ENCODE measurements at places on chromosomes 2 and 18.

GRCh38 chr2:60819936-60820335 is 61.4 kb upstream of the REL start:
- DNase-seq = no peak

- peak; percentile 54 for DNase-seq
These were observed 10.7 kb downstream of the MRPL44 start for GRCh38 chr2:223967981-223968380.

- DNase-seq = no peak
These were observed 19.4 kb downstream of the KCNG2 start for GRCh38 chr18:79816981-79817606.

- DNase-seq = no peak
These were observed 51.4 kb downstream of the SLC38A11 start for GRCh38 chr2:164903951-164904350.

DNA sequence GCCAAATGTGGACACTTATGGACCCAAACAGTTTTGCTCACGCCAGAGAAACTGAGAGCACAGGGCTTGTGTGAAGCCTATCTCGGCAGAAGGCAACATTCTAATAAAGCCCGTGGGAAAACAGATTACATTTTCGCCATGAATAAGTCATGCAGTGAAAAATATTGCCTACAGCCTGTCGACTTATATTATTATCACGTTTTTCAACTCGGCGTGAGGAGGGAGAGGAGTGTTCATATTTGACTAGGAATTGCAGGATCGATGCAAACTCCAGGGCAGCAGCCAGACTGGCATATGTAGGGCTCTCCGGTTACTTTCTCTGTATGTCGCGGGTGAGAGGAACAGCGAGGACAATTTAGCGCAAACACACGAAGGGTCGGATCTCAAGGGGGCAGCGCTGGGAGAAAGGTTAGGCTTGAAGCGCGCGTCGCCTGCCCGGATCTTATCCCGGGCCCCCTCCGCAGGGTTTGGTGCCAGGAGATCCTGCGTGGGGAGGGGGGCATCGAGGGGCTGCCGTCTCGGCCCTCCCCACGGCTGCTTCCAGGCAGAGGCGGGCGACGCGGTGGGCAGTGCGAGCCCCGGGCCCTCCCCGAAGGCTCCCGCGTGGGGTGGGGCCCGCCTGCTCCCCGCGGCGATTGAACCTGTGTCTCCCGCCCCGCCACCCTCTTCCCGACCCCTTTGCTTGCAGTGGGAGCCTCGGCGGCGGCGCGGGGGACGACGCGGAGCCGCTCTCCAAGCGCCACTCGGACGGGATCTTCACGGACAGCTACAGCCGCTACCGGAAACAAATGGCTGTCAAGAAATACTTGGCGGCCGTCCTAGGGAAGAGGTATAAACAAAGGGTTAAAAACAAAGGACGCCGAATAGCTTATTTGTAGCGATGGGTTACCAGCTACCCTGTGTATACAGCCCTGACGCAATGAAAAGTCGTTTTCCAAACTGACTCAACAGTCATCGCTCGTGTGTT is 4.4 kb downstream of the ADCYAP1 start:
- no peak for DNase-seq

GRCh38 chr2:179850188-179850587 is 11.2 kb downstream of the ZNF385B start:
- DNase-seq = peak; percentile 24

- DNase-seq = no peak
These were observed 346.9 kb downstream of the NCKAP5 start for GRCh38 chr2:133221398-133221797.

DNA sequence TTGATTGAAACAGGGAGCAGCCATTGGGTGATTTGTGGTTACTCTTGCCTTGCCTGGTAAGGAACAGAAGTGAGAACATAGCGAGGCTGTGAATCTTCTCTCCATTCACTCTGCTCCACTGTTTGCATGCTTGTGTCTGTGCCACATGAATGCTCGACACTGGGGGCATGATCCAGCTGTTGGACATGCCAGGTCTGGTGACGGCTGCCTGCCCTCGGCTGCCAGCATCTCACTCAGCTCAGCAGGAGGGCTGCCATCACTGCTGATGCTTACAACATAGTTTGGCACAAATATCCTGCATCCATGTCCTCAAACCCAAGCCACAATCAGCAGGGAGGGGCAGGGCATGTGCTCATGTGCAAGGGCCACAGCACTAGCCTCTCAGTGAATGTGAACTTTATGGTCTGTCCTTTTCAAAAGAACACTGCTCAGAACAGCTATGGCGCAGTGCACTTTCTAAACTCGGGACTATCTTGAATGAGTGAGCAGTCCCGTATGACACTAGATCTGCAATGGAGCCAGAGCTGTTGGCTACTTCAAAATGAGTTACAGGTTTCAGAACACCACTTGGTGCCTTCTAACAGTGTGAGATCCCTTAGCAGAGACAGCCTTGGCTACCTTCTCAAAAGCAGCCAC is 126.3 kb downstream of the NRP2 start:
- no peak for DNase-seq

- no peak for DNase-seq
These were observed 165.4 kb downstream of the MSH2 start for GRCh38 chr2:47568164-47568850.

DNA sequence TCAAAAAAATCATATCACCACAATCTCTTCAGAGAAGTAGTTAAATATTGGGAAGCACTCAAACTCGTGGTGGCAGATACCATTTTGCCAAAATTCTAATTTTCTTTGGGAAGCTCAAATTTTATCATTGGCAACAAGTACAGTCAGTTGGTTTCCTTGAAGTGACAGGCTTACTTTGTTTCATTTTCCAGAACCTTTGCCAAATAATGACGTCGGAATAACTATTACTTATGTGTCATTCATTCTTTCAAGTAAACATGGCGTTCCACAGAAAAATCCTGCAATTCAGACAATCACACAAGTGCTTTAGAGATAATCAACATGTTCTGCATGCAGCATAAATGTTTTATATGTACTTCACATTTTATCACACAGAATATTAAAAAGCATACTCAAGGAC is 5.4 kb downstream of the TTLL4 start:
- DNase-seq = no peak

DNA sequence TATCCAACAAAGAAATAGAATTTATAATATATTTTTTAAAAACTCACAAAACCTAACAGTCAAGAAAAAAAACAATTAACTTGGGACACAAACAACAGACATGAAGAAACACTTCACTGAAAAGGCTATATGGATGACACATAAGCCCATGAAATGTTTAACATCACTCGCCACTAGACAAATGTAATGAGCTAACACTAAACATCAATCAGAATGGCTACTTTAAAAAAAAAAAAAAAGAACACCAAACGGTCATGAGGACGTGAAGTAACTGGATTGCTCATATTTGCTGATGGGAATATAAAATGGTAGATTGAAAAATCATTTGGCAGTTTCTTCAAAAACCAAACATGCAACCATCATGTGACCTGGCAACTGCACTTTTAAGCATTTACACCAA is 97.3 kb upstream of the RGPD4 start:
- no peak for DNase-seq

GRCh38 chr2:175035806-175036205 is 30.6 kb upstream of the CHN1 start:
- DNase-seq = no peak

- no peak for DNase-seq
These were observed 167.8 kb downstream of the BCL11A start for GRCh38 chr2:60385648-60386047.

DNA sequence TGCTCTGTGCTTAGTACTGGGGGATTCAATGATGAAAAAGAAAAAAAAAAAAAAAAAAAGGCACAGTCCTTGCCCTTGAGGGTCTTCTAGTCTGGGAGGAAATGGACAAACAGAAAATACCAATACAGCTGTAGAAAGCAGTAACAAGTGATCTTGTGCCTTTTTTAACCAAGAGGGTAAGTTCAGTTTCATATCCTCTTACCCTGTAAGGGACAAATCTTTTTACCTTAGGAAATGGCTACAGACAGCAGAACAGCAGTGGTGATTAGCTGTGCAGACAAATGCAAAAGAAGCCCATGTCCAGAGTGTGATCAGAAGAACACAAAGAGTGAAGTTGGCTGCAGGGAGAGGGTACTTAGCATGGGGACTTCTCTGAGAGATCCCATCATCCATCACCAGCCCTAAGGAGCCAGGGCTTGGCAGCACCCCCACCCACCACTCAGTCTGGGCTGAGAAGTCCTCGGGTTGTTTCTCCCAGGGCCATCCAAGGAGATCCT is 102.9 kb downstream of the ALPK2 start:
- DNase-seq = no peak

- DNase-seq = no peak
These were observed 18.9 kb downstream of the RAB10 start for GRCh38 chr2:26052740-26053139.

DNA sequence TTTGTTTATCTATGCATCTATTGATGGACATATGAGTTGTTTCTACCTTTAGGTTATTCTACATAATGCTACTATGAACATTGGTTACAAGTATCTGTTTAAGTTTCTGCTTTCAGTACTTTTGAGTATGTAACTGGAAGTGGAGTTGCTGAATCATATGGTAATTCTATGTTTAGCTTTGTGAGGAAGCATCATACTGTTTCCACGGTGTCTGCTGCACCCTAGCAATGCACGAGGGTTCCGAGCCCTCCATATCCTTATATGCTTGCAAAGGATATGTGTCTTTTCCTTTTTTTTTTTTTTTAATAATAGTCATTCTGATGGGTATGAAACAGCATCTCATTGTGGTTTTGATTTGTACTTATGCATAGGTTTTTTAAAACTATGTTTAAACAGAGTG is 83.7 kb downstream of the FMNL2 start:
- DNase-seq = no peak

DNA sequence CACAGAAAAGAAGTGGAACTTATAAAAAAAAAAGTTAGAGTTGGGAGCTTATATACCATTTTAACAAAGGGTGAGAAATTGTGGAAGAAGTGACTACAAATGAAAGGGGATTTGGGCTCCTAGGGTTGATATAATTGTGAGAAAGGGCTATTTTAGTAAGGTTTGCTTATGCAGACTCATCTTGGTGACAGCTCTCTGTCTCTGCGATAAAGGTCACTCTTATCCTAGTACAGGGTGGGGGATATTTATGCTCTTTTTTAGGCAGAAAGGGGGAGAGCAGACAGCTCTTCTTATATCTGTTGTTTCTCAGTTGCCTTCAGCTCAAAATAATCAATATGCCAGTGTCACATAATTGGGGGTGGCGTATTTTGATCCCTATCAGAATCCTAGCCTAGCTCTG is 31.3 kb upstream of the CHMP1B start:
- no peak for DNase-seq

- no peak for DNase-seq
These were observed at the start of gene GALNT5 for GRCh38 chr2:157257312-157258252. Gene GALNT5 (plus strand): TSS chr2:157257705. CDS start chr2:157258083, 378 bp downstream.

DNA sequence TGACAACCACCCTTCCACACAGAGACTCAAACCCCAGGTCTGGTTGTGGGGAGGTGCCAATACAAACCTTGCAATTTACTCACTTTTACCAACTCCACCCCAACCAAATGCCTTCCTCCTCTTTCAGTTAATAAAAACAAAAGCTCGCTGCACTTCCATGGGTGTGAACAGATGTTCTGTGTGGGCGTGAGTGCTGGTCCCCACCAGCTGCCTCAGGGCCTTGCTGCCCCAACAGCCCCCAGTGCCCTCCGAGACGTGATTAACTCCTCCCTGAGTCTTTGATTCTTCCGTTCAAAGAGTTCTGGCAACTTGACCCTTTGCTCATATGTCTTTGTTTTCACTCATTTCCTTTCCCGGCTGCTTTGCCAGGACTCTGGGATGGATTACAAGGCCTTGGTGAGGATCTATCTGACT is 258.9 kb upstream of the CXCR4 start:
- DNase-seq = no peak

GRCh38 chr2:120415728-120416509 is 70.0 kb downstream of the INHBB start:
- DNase-seq = no peak

GRCh38 chr2:63555299-63555698 is 33.0 kb downstream of the WDPCP start:
- DNase-seq = no peak

DNA sequence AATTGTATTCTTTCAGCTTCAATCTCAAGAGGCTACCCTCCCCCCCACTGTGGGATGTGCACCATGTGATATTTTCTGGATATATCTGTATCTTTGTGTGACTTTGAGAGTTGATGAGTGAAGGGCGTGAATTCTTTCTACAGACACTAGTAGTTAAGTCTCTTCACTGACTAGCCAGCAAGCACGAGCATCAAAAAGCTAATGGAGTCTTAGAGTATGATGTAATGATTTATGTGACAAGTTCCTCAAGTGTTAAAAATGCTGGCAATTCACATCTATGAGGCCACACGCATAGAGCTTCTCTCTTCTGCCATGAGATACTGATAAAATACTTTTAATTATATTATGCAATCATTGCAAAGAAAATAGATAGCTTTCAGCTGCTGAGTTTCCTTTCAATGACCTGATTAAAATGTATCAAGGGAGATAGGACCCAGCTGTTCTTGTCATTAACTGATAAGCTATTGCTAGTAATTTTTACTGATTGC is 304.8 kb downstream of the TRIB2 start:
- peak; percentile 15 for DNase-seq

DNA sequence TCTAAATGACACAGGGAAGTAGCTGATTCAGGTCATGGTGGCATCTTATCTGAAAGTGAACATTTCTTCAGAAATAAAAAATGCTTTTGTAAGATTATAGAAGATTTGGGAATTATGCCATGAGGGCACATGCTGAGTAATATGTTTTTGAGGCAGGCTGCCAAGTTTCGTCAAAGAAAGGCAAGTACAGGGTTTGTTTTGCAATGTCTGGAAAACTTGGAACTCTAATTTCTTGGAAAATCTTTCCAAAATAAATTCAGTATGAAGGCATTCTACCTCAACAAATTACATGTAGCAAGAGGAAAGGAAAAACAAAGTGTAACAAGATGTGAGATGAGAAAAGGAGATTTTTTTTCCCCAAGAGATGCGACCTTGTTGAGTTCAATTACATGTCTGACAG is 167.7 kb downstream of the PLCL1 start:
- peak; percentile 76 for DNase-seq

GRCh38 chr2:100517556-100517955 is 45.2 kb upstream of the PDCL3 start:
- DNase-seq = no peak

DNA sequence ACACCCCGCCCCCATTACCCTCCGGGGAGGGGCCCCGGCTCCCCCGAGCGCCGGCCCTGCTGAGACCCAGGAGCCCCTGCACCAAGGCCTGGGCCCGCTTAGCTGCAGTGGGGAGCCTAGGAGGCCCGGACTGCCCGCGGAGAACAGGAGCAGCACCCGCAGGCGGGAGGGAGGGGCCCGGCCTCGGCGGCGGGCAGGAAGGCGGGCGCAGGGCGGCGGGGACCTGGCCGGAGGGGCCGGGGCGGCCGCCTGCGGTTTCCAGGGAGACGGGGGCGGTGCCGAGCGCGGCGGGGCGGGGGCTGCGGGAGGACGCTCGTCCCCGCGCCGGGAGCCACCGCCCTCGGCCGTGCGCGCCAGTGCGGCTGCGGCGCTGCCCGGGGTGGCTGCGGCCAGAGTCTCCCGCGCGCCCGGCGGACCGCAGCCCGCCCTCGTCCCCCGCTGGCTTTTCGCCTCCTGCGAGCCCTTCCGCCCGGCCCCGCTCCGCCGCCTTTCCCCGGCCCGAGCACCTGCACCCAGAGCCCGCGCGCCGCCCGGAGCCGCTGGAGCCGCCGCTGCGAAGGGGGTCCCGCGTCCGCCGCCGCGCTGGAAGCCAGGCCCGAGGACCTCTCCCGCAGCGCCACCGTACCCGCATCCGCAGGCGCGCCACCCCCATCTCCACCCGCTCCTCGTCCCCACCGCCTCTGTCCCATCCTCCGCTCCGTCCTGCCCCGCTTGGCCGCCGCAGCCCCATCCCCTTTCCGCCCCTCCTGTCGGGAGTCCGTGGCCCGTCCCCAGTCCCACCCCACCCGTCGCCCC is 17.2 kb downstream of the GPC1 start:
- DNase-seq = no peak

Data from fibroblast of skin of left biceps (primary cell).